ENCODE measurements at places on chromosomes 4 and X.

DNA sequence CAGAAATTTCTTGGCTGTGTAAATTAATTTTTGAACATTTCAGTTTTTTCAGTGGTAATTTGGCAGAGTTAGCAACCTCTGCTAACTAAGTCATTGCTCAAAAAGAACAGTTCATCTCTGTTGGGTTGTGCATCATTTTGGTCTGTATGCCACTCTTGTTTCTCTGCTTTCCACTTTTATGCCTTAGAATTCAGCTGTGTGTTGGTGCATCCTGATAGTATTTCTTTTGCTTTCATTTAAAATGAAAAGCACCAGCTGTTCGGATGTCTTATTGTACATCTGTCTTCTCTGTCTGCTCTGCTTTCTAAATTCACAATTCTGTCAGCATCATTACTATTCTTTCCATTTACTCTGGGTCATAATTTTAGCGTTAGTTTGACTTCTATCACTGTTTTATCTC, 388.2 kb upstream of the NDST4 start:
- no peak overlapping the region for H3K4me3 ChIP-seq
- no peaks in the 10 kb centered on the region for H3K36me3 ChIP-seq
- no peak for DNase-seq
- no peak overlapping the region for H3K27ac ChIP-seq
- H3K4me1 ChIP-seq, result no peaks in the 10 kb centered on the region

DNA sequence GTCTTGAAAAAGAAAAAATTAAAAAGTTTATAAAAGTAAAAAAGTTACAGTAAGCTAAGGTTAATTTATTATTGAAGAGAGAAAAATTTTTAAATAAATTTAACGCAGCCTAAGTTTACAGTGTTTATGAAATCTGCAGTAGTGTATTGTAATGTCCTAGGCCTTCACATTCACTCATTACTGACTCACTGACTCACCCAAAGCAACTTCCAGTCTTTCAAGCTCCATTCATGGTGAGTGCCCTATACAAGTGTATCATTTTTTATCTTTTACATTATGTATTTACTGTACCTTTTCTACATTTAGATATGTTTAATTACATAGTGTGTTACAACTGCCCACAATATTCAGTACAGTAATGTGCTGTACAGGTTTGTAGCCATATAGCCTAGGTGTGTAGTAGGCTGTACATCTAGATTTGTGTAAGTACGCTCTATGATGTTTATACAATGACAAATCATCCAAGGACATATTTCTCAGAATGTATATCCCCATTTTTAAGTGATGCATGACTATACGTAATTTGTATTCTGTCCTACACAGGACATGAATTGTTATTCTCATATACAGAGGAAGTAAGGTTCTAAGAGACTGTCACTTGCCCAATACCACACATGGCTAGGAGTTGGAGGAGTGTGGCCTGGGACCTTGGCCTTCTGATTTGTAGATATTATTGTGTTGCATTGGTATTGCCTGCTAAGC, 19.5 kb upstream of the PDCL2 start:
- no peak overlapping the region for H3K27ac ChIP-seq
- H3K4me1 ChIP-seq, result peaks cover 5% of the 10 kb centered on the region
- no peaks in the 10 kb centered on the region for H3K36me3 ChIP-seq
- DNase-seq, result no peak

- H3K4me3 ChIP-seq, result no peak overlapping the region
- no peaks in the 10 kb centered on the region for H3K36me3 ChIP-seq
- DNase-seq, result no peak
- H3K27ac ChIP-seq, result no peak overlapping the region
Observed at GRCh38 chr4:93299118-93299517, 529.4 kb upstream of the ATOH1 start.

DNA sequence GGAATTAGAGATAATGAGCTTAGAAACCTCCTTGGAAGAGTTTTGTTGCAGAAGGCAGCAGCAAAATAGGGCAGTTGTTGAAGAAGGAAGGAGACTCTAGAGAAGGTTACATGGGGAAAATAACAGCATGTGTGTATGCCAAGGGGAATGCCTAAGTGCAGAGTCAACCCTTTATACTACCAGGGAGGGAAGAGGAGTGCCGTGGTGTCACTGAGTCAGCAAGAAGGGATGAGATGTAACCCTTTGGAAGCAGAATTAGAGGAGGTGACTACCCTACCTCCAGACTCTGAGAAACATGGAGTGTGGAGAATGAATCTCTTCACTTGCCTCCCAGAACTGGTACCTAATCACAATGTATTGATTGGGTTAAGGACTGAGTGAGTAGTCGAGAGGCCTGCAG, 6.7 kb upstream of the GABRE start:
- DNase-seq, result no peak
- no peak overlapping the region for H3K27ac ChIP-seq
- H3K36me3 ChIP-seq, result no peaks in the 10 kb centered on the region
- H3K4me1 ChIP-seq, result no peaks in the 10 kb centered on the region
- no peak overlapping the region for H3K4me3 ChIP-seq

DNA sequence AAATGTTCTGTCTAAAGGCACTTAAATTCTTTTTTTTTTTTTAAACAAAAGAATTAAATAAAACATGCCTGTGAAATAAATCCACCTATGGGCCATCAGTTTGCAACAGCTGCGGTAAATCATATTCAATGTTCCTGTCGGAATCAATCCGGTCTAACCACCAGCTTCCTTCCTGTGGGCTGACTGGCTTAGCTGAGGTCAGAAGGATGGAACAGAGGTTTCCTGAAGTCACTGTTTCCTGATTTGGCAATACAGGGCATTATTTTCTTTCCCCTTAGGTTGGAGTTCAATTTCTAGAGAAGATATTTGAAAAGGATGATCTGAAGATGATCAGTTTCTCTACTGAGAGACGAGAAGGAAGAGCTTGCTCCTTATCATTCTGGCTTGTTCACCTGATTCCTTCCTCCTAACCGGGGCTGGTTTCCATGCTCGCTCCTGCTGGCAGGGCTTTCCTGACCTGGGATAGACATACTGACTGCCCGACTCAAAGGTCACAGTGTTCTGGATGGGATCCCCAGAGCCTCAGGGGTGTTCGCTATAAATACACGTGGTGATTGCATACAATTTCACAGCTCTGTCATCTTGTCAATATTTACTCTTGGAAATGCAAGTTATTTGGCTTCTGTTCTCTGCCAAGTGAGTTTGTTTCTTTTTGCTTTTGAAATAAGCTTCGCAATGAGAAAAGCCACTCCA, 21.7 kb downstream of the PDLIM3 start:
- DNase-seq, result no peak
- H3K36me3 ChIP-seq, result no peaks in the 10 kb centered on the region
- no peak overlapping the region for H3K27ac ChIP-seq
- peaks cover 50% of the 10 kb centered on the region for H3K27me3 ChIP-seq

Measured in activated naive CD4-positive, alpha-beta T cell treated with anti-CD3 and anti-CD28 coated beads, Interleukin-2, amount 10 ng/mL, durations not matched to agents 7 days and 5 days (primary cell).